ENCODE measurements at places on chromosomes 16 and 17.

GRCh38 chr17:17938388-17939107 is 33.7 kb downstream of the TOM1L2 start:
- no peak for DNase-seq

GRCh38 chr16:88617268-88618031 is 20.9 kb upstream of the IL17C start:
- no peak for DNase-seq

DNA sequence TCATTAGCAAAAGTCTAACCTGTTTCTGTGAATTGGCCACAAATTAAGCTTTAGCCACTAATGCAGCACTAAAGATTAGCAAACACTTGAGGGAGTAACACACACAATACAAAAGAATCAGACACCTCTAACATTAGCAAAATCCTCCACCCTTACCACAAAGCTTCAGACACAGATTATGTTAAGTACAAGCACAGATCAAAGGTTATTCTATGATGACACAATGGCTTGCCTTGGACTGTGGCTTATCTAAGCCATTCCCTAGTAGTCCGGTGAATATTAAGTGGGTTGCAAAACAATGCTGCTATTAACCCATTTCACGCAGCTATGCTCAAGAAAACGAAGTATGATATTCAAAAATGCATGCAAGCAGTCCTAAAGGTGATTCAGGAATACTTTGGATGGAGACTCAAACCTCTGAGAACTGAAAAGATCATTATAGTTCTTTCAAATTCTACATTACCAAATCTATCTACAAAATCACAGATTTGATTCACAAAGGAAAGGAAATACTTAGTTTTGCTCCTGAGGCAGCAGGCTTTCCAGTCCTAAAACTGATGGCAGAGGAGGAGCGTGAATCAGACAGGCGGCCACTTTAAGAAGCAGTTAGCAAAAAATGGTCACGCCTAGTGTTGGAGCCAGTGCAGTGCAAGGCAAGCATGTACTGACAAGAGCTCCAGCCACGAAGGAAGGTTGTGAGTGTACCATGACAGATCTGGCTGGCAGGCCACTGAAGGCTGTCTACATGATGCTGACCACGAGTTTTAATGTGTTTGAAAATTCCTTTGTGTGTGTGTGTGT is 67.2 kb downstream of the PARN start:
- no peak for DNase-seq

DNA sequence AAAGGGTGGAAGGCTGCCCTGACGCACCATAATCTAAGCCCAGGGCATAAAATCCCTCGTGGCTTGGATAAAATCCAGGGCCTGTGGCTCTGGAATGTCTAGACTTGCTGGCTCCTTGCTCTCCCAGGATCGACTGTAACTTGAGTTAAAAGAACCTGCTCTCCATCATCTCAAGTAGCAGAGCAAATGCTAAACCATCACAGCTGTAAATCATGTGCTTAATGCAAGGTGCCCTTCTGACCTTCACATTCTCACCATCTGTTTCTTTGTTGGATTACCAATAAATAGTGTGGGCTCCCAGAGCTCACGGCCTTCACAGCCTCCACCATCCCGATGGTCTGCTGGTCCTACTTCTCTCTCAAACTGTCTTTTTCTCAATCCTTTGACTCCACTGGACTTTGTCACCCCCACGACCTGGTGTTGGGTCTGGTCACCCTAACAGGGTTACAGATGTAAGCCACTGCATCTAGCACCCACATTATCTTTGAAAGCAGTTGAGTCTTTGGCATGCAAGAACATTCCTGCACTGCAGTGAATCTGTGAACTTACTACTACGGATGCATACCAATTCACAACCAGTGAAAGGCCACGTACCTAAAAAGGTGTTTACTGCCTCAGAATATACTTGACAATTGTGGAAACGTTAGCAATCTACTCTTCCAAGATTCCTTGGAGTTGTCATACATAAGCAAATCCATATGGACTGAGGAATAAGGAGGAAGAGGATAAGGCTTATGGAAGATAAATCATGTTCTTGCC is 15.3 kb downstream of the RSL1D1 start:
- DNase-seq: no peak

DNA sequence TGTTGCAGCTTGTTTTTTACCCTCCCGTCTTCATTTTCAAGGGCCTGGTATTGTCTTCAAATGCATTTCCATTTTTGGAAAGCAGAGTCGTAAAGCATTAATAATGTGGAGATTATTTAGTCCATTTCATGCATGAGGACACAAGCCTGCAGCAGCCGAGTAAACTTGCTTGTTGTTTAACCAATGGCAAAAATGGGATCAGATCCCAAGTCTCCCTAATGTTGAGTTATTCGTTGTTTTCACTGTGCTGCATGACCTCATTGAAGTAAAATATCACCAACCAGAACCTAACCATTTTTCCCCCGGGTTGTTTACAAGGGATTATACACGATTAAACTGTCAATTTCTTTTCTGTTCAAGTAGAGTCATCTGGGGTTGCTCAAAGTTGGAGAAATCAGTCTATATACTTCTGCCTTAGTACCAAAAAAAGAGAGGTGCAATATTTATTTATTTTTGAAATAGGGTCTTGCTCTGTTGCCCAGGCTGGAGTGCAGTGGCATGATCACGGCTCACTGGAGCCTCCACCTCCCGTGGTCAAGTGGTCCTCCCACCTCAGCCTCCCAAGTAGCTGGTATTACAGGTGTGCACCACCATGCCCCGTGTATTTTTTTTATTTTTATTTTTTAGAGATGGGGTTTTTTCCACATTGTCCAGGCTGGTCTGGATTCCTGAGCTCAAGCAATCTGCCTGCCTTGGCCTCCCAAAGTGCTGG is 12.4 kb downstream of the AMZ2 start:
- no peak for DNase-seq

GRCh38 chr17:80941171-80941570 is 50.5 kb upstream of the CHMP6 start:
- DNase-seq: no peak

- no peak for DNase-seq
Observed at GRCh38 chr17:4189280-4189679, 46.3 kb downstream of the CYB5D2 start.

GRCh38 chr16:70605283-70605657 is 41.1 kb upstream of the IL34 start:
- DNase-seq: no peak

- no peak for DNase-seq
Observed at GRCh38 chr17:7147772-7148171, 31.4 kb downstream of the ASGR1 start.

DNA sequence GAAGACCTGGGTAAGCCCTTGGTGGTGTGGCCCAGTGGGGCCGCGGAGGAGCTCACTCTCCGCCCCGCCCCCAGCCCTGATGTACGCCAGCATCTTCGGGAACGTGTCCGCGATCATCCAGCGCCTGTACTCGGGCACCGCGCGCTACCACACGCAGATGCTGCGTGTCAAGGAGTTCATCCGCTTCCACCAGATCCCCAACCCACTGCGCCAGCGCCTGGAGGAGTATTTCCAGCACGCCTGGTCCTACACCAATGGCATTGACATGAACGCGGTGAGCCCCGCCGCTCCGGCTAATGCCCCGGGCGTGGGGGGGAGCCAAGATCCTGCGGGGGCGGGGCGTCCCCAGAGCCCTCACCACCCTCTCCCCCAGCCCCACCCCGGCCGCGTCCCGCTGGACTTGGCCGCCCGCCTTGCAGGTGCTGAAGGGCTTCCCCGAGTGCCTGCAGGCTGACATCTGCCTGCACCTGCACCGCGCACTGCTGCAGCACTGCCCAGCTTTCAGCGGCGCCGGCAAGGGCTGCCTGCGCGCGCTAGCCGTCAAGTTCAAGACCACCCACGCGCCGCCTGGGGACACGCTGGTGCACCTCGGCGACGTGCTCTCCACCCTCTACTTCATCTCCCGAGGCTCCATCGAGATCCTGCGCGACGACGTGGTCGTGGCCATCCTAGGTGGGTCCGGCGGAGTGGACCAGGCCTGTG is 12.1 kb upstream of the DCAF7 start:
- no peak for DNase-seq

DNA sequence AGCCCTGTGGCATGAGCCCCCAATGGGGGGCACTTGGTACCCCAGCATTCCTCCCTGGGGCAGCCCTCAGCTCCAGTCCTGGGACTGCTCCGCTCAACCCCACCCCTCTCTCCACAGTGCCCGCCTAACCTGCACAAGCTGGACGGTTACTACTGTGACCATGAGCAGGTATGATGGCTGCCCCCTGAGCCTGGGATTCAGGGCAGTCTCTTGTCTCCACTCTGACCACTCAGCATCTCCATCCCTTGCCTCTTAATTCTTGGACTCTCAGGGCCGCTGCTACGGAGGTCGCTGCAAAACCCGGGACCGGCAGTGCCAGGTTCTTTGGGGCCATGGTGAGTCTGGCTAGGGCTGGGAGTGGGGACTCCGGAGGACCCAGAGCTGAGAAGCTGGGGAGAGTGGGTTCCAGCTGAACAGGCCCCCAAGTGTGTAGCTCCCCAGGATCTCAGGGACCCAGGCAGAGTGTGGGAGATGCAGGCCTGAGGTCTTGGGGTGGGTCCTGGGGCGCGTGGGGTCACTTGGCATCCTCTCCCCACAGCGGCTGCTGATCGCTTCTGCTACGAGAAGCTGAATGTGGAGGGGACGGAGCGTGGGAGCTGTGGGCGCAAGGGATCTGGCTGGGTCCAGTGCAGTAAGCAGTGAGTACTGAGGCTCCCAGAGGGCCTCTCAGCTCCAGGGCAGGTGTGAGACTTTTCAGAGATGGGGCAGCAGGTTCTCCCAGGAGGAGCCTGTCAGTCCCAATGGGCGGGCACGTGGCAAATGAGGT is 18.0 kb downstream of the ADAM11 start:
- DNase-seq: no peak

GRCh38 chr16:22659933-22660332 is 149.2 kb downstream of the NPIPB5 start:
- no peak for DNase-seq

DNA sequence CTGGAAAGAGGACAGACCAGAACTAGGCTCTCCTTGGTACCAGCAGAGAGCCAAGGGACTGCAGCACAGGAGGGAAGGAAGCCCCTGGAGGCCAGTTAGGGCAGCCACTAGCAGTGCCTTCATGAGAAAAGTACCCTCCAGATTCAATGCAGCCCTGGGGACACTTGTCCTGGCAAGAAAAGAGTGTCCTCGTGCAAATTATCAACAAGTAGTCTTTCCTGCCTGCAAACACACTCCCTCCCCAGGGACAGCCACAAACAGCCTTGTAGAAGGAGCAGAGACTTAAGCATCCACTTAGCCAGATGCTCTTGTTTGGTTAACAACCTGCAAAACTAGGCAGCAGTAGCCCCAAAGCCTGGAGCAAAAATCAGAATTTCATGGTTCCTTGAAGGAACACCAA is 24.3 kb downstream of the CENPV start:
- DNase-seq: no peak

GRCh38 chr17:57852092-57852954 is 2.5 kb upstream of the MRPS23 start:
- no peak for DNase-seq

- DNase-seq: no peak
Observed at GRCh38 chr16:89312194-89312593, 94.7 kb downstream of the ZNF778 start.

GRCh38 chr16:77882358-77882757 is 94.0 kb downstream of the VAT1L start:
- DNase-seq: no peak

DNA sequence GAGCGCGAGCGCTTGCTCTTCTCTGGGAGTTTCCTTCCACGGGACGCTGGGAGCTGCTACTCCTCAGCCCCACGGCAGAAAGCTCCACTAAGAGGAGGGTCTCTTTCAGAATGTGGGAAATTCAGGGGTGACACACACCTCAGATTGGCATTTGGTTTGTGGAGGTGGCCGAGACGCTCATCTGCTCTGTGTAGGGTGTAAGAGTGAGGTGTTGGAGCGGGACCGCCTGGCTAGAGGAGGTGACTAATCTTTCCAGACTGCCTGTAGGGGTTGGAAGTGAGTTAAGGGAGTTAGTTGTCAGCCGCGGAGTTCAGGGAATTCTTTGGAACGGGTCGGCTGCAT is 735 bp downstream of the PSMD11 start:
- peak; percentile 38 for DNase-seq

DNA sequence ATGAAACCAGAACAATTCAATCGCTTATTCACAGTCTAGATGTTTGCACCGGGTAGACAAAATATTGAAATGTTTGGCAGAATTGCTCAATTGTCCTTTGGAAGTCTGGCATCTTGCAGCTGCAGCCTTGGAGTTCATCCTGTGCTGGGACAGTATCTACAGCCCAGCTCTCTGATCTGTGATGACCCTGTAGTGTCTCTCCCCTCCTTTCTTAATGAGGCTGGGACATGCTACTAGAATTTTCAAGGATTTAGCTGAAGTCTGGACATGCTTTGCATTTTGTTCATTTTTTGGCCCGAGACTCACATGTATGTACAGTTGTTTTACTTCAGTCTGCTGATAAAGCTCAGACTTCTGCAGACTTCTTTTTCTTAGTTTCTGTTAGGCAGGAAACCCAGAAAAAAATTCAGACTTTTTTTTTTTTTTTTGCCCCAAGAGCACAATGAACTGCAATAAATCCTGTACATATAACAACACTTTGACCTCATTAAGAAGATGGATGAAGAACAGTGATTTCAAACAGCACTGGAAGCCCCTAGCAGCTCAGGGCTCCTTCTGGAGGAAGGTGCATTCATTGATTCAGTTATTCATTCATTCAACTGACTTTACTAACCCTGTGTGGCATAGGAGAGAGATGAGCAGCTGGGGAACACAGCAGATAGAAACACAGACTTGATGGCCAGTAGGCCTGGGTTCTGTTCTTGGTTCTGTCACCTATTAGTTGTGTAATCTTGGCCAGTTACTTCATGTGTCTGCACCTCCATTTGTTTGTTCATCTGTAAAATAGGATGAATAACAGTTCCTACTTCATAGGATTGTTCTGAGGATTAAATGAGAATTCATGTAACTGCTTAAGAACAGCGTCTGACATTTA is 210.0 kb downstream of the MAP2K4 start:
- no peak for DNase-seq

DNA sequence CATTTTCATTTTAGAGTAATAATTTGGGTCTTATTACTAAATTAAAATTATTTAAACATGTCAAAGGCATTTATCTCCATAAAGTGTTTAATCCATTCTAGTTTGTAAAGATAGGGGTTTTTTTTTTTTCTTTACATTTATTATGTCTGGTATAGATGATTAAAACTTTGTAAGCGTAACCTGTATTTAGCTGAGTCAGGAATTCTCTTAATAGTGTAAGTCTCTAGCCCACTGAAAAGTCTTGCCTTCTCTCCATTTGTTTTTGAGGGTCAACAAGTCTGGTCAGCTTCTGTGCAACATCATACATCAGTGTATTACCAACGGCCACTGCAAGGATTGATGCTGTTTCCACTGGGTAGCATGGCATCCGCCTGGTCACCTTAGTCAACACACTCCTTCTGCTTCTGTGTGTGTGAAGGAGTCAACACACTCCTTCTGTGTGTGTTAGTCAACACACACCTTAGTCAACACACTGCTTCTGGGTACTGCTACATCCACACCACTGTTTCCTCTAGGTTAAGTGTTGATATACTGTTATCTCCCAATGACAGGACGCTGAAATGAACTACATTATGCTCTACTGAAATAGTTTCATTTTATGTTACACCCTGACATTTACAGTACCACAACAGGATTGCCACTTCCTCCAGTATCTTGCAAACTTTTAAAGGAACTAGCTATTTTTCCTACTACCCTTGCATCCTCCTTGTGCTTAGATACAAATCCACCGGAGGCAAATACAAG is 37.3 kb upstream of the VWA3A start:
- no peak for DNase-seq
